ENCODE measurements at places on chromosomes 1 and 21.

- no peak for DNase-seq
These were observed 35.7 kb downstream of the PTGFRN start for GRCh38 chr1:116945421-116945820.

DNA sequence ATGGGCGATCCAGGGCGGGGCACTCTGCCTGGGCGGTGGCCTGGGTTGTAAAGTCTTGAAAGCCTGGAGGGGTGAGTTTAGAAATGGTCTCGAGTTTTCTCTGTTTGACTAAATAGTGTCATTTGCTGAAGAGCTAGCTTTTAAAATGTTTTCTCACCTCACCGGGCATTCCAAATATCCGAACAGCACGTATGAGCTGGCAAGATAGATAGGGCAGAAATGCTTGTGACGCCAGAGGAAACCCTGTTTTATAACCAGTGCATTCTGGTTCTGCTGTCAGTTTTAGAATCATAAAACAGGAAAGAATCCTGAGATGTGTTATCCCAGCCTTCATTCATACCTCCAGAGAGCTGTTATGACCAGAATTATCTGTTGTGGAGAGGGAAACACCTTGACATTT lies 725 bp downstream of the RTCA start:
- DNase-seq = no peak

- no peak for DNase-seq
These were observed 68.1 kb upstream of the NFASC start for GRCh38 chr1:204802401-204803175.

DNA sequence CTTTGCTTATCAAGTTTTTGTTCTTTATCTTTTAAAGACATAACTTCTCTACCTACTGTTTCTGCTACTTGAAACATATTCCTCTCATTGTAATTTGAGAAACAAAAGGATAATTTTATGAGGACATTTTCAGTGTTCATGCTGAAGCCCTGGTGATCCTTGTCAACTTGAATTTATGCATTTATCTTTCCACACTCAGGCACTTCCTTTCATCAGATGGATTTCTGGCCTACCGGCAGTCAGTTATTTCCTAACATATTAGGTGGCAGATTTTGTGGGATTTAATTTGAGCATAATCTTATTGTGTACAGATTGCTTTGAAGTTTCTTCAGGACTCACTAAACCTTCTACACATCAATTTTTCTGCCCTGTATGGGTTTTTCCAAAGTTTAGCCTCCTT lies 75.0 kb downstream of the RGL1 start:
- DNase-seq = no peak

DNA sequence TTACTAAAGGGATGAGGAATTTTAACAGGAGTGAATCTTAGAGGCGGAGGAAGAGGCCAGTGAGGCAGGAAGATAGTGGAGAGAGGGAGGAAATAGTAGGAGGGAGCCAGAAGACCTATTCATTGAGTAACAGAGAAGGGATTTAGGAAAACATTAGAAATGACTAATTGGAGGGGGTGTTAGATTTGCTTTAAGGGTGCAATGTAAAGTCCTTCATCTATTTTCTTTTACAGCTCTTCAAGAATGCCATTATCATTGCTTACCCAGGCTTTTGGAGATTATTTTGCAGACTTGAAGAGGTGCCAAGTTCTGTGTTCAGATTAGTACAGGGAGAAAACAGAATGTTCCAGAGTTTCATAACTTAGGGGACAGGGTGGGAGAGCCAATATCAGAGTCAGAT lies 33.8 kb downstream of the OR10J1 start:
- no peak for DNase-seq

DNA sequence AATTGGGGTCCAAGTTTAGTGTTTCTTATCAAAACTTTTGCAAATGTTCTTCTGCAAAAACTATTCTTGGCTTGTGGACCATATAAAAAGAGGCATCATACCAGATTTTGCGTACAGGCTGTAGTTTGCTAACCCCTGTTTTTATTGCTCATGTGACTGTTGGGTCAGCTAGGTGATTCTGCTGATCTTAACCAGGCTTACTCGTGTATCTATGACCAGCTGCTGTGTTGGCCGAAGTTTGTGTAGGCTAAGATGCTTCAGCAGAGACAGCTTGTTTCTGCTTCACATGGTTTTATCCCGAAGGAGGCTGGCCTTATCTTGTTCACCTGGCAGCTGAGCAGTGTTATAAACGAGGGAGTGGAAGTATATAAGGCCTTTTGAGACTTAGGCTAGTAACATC lies 38.2 kb downstream of the POU2F1 start:
- no peak for DNase-seq

- DNase-seq = no peak
These were observed 301.7 kb upstream of the PROX1 start for GRCh38 chr1:213685992-213686582.

- no peak for DNase-seq
These were observed 18.7 kb upstream of the WARS2 start for GRCh38 chr1:119159111-119159510.

DNA sequence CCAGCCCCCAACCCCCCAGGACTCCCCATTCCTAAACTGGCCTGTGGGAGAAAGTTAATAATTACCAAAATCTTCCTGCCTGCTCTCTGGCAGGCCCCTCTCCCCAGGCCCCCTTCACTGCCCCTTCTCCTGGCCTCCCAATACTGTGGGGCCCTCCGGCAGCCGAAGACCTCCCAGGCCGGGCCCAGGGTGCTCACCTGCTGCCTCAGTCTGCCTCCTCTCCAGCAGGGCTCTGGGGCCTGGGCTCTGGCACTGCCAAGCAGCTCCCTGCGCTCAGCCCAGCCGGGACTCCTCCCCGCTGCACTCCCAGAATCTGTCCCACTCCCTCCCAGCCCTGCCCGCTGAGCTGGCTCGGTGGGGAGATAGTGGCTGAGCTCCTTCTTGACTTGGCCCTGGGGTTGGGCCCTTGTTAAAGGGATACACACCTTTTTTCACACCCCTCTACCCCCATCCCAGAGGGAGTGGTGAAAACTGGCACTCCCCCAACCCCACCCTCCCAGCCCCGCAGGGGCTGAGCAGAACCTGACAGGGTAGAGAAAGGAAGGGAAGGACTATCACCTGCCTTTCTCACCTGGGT lies at the start of gene S100A16:
S100A16 (minus strand) TSS at position 383 of the 577 bp plus-strand sequence. CDS start 4,986 bp downstream, outside the sequence.
- DNase-seq = peak; percentile 67

- no peak for DNase-seq
These were observed 176.7 kb downstream of the LRRC7 start for GRCh38 chr1:69744381-69744780.

DNA sequence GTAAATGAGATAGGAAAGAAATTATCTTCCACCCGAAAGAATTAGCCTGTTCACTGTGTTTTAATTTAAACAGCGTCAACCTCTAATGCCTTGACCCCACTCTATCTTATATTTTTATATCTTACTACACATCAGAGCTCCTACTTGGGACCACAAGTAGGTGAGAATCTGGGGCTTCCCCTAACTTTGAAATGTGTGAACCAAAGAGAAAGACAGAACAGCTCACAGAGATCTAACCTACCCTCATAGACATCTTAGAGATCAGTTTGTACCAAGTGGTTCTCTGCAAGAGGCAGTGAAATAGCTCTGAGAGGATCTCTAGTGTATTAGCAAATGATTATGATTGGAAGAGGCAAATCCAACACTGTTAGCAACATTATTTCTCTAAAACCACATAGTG lies 31.0 kb upstream of the IFI16 start:
- DNase-seq = no peak

GRCh38 chr1:54805466-54805865 lies 4.3 kb upstream of the TTC22 start:
- no peak for DNase-seq

GRCh38 chr1:15958793-15959192 lies 17.1 kb downstream of the ZBTB17 start:
- no peak for DNase-seq

GRCh38 chr1:172476218-172476811 lies 32.4 kb upstream of the PIGC start:
- DNase-seq = peak; percentile 74

DNA sequence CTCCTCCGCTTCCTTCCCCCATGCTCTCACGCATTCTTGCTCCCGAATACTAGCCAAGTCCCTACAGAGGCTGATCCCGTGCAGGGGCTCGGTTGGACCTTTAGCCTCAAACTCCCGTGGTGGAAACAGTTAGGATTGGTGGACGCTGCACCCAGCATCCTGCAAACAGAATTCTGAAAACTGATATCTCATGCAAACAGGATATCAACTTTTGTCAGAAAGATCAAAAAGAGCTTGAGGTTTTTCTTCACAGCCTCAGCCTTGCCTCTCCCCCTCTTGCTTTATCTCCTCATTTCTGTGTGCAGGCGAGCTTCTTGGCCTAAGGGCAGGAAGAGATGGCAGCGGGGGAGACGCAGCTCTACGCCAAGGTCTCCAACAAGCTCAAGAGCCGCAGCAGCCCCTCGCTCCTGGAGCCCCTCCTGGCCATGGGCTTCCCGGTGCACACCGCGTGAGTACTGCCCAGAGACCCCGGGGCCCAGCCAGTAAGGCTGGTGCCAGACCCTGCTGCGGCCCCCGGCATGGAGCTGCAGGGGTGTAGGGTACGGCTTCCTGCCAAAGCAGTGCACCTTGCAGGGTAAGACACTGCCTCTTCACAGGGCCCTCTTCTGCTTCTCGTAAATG lies at the start of gene UBASH3A:
UBASH3A (plus strand) TSS at position 292 of the 621 bp plus-strand sequence; CDS start at position 336, 44 bp downstream.
- no peak for DNase-seq

- DNase-seq = no peak
These were observed 382.5 kb upstream of the VAMP3 start for GRCh38 chr1:7388488-7389185.

DNA sequence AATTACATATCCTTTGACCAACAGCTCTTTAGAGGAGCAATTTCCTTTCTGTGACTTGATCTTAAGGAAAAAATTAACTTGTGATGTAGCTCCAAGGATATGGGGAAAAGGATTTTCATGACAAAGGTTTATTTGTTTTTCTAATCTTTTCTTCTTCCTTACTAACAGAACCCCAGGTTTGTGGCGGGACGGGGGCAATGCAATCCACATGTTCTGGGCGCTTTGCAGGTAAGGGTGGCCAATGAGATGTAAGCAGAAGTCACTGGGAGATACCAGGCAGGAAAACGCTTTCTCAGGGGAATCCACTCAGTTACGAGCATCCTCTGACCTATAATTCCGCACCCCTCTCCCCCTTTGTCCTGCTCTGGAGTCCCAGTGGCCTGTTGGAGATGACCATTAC lies 122.0 kb downstream of the MRPS6 start:
- DNase-seq = no peak

GRCh38 chr1:51048670-51049069 lies 53.4 kb upstream of the C1orf185 start:
- DNase-seq = no peak

DNA sequence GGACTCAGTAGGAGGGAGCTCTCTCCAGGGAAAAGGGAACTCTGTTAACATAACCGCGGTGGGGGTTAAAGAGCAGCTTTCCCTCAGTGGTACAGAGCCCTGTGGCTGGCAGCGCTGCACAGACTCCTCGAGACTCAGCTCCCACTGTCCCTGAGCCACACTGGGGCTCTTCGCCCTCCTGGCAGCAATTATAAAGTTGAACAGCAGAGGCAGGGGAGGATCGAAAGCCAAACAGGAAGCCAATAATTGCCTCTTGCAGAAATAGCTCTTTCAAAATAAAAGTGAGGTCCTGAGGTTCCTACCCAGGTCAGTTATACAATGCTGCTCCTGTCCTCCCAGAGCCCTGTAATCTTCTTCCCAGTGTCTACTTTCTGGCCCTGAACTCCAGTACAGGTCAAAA lies 77.0 kb downstream of the FAM78B start:
- DNase-seq = no peak

- no peak for DNase-seq
These were observed 121.5 kb downstream of the PLPP3 start for GRCh38 chr1:56457756-56458375.

GRCh38 chr1:60908159-60908558 lies 174.2 kb upstream of the NFIA start:
- DNase-seq = no peak

DNA sequence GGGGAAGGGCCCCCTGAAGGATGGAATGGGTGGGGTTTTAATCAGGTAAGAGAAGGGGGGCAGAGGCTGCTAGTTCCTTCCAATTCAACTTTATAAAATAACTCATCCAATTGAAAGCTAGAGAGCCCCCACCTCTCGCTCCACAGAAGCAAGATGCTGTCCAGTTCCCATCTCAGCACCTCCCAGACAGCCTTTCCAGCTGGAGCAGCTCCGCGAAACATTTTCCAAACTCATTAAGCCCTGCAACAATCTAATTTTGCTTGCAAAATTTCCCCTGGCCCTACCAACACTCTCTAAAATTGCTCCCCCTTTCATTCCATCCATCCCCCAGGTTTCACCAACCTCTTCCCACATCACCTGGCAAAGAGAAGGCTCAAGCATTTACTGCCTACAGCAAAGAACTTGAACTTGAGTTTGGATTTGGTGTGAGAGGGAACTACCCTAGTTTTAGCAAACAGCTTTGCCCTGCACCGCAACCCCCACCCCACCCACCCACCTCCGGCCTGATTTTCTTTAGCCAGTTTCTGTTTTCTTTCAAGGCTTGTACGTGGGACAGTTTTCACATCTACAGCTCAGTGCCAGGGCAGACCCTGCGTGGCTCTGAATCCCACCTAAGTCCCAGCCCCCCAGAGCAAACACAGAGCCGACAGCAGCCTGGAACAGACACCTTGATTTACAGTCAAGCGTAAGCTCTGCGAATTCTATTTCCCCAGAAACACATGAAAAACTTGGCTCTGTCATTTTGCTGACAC lies 46.7 kb downstream of the SYF2 start:
- DNase-seq = no peak

- no peak for DNase-seq
These were observed 105.3 kb upstream of the IFFO2 start for GRCh38 chr1:19061798-19062197.

- no peak for DNase-seq
These were observed 47.7 kb downstream of the POU2F1 start for GRCh38 chr1:167268347-167268787.

- no peak for DNase-seq
These were observed 10.8 kb upstream of the LRRC71 start for GRCh38 chr1:156909671-156910070.

DNA sequence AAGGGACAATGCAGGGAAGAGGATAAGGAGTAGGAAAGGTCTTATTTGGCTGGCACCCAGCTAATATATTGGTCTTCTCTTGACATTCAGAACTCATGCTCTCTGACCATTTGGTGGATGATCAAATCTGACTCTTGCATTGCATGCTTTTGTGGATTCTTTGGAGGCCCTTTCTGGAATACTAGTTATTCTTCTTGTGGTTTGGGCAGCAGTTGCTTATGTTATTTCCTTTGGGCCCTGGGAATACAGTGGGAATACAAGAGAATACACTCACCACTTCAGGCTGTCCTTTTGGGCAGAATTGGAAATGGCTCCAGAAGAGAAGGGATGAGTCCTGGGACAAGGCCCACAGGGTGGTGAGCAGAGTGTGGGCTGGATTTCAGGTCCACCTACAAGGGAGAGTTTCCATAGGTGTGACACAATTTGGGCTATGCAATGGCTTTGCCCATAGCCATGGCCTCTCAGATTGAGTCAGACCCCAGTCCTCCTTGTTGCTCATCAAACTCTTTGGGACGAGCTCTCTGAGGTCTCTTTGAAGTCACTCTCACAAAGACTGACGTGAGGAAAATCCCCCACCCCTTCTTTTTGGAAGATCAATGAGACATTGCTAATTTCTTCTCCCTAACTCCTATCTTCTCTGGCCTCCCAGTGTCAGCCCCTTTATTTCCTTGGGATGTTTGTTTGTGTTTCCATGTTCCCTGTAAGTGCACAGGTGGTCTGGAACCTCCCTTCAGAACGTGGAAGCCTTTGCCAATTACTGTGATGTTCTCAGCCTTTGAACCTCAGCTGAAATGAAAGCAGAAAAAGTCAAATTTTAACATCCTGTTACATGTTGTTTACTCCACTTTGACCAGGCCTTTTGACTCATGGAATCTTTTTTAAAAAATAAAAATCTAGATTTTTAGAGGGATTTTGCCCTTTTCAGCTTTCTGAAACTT lies 19.4 kb downstream of the HSD11B1 start:
- no peak for DNase-seq

All from RCC 7860 (cell line).